ENCODE measurements at places on chromosomes 4 and X. TPM values are rescaled to one million over a fixed set of nuclear protein-coding genes. Genes with fewer than 3 reads are reported as not detected.

- no peak overlapping the region for H3K4me3 ChIP-seq
- peaks cover 2% of the 10 kb centered on the region for H3K27me3 ChIP-seq
- H3K4me1 ChIP-seq: no peaks in the 10 kb centered on the region
Observed at GRCh38 chrX:131279617-131280016, 9.5 kb downstream of the IGSF1 start.

The KLHL2 gene
- total RNA-seq: 20.6 TPM

DNA sequence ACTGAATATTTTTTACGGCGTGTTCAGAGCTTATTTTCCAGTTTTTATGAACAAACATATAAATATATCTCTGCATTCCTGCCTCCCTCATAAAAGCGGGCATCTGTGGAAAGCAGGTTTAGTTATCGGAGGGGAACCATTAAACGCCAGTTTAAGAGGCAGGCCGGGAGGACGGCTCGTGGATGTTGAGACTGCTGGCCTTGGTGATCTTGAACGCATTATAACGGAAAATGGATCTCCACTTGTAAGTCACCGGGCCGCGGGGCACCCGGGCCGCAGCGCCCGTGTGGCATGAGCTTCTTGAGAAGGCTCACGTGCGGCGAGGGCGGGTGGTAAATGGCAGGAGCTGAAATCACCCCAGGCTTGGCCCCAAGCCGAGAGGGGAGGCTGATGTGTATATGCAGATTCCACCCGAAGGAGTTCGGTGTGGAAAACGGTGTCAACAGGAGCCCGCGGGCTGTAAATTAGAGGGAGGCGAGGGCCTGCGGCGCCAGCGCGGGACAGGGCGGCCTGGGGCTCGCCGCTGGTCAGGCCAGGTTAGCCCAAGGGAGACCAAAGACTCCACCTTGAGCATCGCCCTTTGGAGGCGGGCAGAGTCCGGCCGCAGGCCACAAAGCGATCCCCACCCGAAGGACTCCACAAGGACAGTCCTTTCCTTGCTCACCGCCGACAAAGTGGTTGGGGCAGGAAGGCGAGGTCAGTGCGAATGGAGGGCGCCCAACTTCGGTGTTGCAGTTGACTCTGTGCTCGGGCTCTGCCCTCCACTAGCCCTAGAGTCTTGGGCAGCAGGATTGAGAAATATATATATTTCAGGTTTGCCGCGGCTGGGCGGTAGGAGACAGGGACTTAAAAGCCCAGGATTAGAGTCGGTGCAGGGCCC, 1.3 kb upstream of the HAND2 start:
- H3K36me3 ChIP-seq: no peaks in the 10 kb centered on the region
- DNase-seq: no peak
- H3K4me1 ChIP-seq: no peaks in the 10 kb centered on the region
- H3K27ac ChIP-seq: no peak overlapping the region

The CENPI gene
- 0.85 TPM for total RNA-seq

The ETDA gene
- total RNA-seq: not detected

The EDNRA gene
- total RNA-seq: not detected

GRCh38 chr4:186725469-186726425, 2.1 kb upstream of the FAT1 start:
- H3K4me3 ChIP-seq: no peak overlapping the region
- H3K4me1 ChIP-seq: no peaks in the 10 kb centered on the region
- no peaks in the 10 kb centered on the region for H3K36me3 ChIP-seq
- no peak for DNase-seq
- peaks cover 49% of the 10 kb centered on the region for H3K27me3 ChIP-seq

DNA sequence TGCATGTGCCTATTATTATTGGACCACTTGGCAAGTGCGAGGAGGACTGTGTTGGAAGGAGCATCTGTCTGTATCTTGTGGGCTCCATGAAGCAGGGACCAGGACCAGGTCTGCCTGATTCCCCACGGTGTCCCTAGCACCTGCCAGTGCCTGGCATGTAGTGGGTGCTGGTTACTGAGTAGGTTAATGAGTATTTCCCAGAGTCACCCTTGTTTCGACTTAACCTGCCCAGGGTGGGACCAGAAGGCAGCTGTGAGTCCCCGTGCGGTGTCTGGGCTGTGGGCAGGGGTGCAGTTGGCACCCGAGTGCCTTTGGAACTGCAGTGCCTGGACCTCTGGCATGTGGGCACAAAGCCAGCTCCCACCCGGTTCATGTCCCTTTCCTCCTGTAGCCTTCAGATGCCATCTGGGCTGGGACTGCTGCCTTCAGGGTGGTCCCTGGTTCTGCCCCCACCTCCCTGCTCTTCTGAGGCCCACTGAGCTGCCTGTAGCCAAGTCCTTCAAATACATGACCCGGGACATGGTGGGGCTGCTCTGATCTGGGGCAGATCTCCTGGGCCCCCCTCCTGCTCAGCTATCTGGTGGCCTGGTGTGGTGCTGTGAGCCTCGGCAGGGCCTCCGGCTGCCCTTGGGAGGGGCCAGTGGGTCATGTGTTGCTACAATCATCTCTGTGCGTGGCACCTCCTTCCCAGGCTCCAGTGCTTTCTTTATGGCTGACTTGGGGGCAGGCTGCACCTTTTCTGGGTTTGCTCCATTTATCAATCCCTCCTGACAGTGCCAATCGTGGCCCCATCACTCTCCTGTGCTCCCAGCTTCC, 53.0 kb upstream of the SORCS2 start:
- peaks cover 4% of the 10 kb centered on the region for H3K4me1 ChIP-seq
- H3K27me3 ChIP-seq: peaks cover 27% of the 10 kb centered on the region
- H3K27ac ChIP-seq: no peak overlapping the region
- H3K4me3 ChIP-seq: no peak overlapping the region

GRCh38 chr4:16111533-16111932, 27.7 kb upstream of the PROM1 start:
- H3K27ac ChIP-seq: no peak overlapping the region
- H3K4me1 ChIP-seq: no peaks in the 10 kb centered on the region
- H3K4me3 ChIP-seq: no peak overlapping the region
- no peak for DNase-seq

GRCh38 chrX:13464599-13465275, 104.7 kb upstream of the EGFL6 start:
- no peak for DNase-seq
- H3K4me1 ChIP-seq: no peaks in the 10 kb centered on the region
- no peak overlapping the region for H3K27ac ChIP-seq

DNA sequence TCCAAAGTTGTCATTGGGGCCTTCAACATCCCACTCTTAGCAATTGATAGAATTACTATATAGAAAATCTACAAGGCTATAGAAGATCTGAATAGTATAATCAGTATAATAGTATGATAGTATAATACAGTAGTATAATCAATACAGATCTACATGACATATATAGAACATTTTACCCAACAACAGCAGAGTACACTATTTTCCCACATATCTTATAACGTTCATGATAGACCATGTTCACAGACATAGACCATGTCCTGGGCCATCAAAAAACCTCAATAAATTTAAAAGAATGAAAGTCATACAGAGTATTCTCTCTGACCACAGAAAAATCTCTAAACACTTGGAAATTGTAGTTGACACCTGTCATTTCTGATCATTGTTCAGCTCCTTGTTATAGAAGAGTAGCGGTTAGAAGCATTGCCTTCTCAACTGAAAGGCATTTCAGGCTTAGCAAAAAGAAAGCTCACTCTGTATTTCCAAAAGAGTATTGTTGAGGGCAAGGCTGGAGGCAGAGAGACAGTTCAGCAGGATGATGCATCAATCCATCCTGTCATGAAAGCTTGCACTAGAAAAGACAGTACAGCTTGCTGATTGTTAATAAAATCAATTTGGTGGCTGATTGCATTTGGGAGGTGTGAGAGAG, 38.8 kb upstream of the ARMCX5 start:
- no peak overlapping the region for H3K4me3 ChIP-seq
- no peak overlapping the region for H3K27ac ChIP-seq
- H3K36me3 ChIP-seq: no peaks in the 10 kb centered on the region
- no peak for DNase-seq
- H3K27me3 ChIP-seq: no peaks in the 10 kb centered on the region

DNA sequence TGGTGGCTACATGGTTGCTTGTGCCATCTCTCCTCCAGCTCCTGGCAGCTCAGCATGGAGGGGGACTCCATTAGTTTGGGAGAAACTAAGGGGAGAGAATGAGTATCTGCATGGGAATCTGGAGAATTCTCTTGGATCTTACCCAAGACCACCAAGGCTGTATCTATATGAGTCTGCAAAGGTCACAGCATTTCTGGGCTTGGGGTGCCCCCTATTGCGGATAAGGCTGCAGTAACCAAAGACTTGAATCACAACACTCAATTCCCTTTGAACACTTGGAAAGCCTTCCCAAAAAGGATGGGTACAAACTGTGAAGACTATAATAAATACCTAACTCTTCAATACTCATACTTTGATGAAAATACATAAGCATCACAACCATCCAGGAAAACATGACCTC, 623.5 kb upstream of the NR3C2 start:
- no peaks in the 10 kb centered on the region for H3K4me1 ChIP-seq
- no peak for DNase-seq

The SAGE1 gene
- not detected for total RNA-seq

The CT45A2 gene
- not detected for total RNA-seq

DNA sequence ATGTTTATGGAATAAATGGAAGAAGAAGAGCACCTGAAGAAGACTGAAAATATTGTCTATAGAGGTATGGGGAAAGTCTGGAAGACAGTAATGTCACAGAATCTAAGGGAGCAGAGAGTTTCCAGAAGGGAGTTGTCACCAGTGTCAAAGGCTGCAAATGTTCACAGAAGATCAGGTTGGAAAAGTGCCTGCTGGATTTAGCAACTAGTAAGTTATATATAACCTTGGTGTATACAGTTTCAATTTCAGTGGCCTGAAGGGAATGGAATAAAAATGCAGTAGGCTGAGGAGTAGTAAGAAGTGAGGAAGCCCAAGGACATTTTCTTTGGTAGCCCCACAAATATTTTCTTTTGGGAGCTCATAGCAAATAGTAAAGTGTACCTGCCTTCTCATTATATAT, 107.2 kb downstream of the SATL1 start:
- no peak for DNase-seq
- no peaks in the 10 kb centered on the region for H3K36me3 ChIP-seq
- H3K27ac ChIP-seq: no peak overlapping the region

DNA sequence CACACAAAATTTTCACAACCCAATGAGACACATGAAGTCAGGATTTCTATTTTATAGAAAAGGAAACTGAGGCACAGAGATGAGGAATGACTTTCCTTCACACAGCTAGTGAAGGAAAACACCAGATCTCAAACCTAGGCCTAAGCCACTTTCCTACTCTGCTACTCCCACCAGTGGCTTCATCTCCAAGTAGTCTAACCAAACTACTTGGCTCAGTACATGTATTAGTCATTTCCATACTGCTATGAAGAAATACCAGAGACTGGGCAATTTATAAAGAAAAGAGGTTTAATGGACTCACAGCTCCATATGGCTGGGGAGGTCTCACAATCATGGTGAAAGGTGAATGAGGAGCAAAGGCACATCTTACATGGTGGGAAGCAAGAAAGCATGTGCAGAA, 196.6 kb downstream of the EVC2 start:
- no peak for DNase-seq
- no peaks in the 10 kb centered on the region for H3K27me3 ChIP-seq
- no peak overlapping the region for H3K27ac ChIP-seq
- H3K4me3 ChIP-seq: no peak overlapping the region
- H3K36me3 ChIP-seq: no peaks in the 10 kb centered on the region

DNA sequence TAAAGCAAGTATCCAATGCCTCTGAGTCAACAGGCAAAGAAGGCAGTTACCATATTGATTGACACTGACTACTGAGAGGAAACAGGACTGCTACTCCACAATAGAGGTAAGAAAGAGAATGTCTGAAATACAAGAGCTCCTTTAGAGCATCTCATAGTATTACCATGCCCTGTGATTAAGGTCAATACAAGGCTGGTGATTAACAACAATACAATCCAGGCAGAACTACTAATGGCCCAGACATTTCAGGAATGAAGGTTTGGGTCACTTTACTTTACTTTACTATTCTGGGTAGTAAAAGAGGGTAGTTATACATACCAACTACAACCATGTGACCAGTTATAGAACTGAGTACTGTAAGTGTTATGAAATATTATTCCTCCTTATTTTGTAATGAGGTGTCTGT, 44.5 kb downstream of the BRWD3 start:
- no peaks in the 10 kb centered on the region for H3K36me3 ChIP-seq
- no peak for DNase-seq
- H3K27ac ChIP-seq: no peak overlapping the region
- H3K4me1 ChIP-seq: no peaks in the 10 kb centered on the region

DNA sequence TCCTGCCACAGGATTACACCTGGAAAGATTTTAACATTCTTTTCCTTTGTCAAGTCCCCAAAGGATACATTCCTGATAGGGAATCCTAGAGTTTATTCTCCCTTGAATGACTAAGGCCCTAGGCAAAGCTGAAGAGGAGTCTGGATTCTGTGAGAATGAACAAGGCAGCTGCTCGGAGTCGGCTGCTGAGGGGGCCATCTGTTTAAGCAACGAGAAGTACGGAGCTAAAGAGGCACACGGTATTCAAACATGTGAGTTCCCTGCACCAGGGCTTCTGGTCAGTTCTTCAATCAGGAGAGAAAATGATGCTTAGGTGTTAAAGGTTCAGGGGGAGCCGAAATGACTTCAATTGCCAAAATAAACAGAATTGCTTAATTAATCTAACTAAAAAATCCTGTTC, 97.6 kb downstream of the MGST2 start:
- no peaks in the 10 kb centered on the region for H3K27me3 ChIP-seq
- H3K4me3 ChIP-seq: no peak overlapping the region
- no peaks in the 10 kb centered on the region for H3K36me3 ChIP-seq

The TEX11 gene
- not detected for total RNA-seq

The SPANXD gene
- total RNA-seq: not detected

GRCh38 chr4:166165829-166166420, 292.9 kb downstream of the TLL1 start:
- no peaks in the 10 kb centered on the region for H3K36me3 ChIP-seq
- no peaks in the 10 kb centered on the region for H3K27me3 ChIP-seq
- H3K4me3 ChIP-seq: no peak overlapping the region
- no peaks in the 10 kb centered on the region for H3K4me1 ChIP-seq
- no peak overlapping the region for H3K27ac ChIP-seq

DNA sequence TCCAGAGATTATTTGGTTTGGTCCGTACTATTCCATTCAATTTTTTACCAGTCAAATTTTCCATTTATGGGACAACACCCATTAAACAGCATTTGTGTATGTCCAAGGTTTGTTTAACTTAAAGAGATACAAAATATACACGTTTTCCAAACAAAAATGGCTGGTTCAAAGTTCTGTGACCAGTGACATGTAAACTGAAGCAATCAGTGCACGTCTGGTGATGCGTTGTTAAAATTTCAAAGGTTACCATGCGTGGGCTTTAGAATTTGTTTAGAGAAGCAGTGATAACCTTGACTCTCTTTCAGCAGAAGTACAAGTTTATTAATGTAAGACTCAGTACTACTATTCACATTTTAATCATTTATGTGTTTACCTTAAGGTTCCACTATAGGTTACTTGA, 25.2 kb upstream of the ALB start:
- H3K36me3 ChIP-seq: no peaks in the 10 kb centered on the region
- DNase-seq: no peak
- H3K27ac ChIP-seq: no peak overlapping the region
- no peaks in the 10 kb centered on the region for H3K27me3 ChIP-seq
- H3K4me1 ChIP-seq: no peaks in the 10 kb centered on the region

Measured in T-cell (primary cell).